ENCODE measurements at places on chromosomes 3 and 15.

- DNase-seq: no peak
These were observed 70.7 kb upstream of the VEPH1 start for GRCh38 chr3:157573780-157574378.

DNA sequence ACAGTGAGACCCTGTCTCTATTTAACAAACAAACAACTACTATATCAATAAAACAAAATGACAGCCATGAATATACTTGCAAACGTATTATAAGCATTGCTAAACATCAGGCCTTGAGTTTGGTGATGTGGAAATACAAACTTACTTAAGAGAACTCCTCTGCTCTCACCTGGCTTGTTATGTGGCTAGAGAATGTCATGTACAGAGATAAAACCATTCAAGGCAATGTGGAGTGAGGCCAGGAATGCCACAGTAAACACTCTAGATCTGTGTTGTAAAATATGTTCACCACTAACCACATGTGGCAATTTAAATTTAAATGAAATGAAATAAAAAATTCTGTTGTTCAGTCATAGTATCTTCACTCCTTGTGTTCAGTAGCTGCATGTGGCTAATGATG, 22.7 kb upstream of the RARB start:
- no peak for DNase-seq

- DNase-seq: no peak
These were observed 584 bp downstream of the RPS17 start for GRCh38 chr15:82539691-82540054.

- DNase-seq: no peak
These were observed 35.5 kb upstream of the TIMP4 start for GRCh38 chr3:12194209-12194608.

GRCh38 chr3:176906046-176906905, 291.0 kb downstream of the TBL1XR1 start:
- DNase-seq: no peak

GRCh38 chr3:19702416-19703078, 231.5 kb downstream of the EFHB start:
- no peak for DNase-seq

GRCh38 chr15:82625136-82625535, 22.0 kb downstream of the CPEB1 start:
- no peak for DNase-seq

- no peak for DNase-seq
These were observed 55.0 kb upstream of the ABHD10 start for GRCh38 chr3:111923806-111924205.

GRCh38 chr3:20320489-20320888, 134.5 kb upstream of the SGO1 start:
- no peak for DNase-seq

DNA sequence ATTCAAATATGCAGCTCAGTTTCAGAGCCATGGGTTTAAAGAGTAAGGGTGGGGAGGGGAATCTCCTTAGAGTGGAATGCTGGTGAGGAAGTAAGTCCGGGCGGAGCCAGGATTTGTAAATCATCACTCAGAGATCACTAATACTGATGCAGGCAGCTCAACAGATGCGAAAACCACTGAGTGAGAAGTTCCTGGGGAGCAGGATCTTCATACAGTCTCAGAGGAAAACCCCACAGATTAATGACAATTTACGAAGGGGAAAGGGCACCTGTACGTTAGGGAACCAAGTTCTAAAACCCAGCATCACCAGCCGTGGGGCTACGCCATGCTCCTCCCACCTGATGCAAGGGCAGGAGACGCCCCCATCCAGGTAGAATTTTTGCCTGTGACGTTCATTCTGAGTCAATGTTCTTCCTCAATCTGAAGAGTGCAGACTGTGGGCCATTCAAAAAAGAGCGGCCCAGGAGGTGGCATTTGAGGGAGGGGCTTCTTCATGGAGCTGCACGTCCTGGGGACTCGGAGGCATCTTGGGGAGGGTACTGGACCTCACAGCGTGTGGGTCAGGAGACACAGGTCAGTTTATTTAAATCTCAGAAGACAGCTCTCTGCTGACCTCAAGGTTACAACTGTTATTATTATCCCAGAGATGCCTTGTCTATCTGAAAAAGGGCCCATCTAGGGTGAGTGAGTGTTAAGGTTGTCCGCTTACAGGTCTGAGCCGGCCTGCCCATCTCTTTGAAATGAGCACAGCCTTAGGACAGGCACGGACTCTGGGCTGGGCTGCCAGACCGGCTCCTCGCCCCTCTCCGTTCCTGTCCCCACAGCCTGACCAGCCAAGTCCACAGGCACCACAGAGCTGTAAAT, 228.0 kb downstream of the XXYLT1 start:
- DNase-seq: no peak

DNA sequence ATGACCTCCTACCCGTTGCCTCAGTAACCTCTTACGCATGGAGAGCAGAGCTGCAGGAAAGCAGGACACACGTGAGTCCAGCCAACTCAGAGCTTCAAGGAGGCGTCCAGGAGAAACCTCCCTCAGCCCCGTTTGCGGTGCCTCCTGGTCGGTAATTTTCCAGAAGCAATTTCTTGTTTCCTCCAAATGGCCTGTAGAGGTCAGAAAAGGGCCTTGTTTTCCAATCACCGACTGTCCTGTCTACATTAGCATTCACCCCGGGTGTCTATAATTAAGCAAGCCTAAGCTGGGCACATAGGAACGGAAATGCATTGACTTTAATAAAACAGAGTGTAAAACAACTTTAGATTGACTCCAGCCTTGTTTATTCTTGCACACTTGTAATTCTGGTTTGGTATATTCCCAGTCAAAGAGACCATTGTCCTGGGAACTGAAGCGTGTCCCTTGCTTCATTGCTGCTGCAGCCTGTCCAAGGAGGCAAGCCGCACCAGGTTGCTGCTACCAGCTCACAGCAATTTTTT, 836.2 kb downstream of the AGBL1 start:
- DNase-seq: peak; percentile 28

DNA sequence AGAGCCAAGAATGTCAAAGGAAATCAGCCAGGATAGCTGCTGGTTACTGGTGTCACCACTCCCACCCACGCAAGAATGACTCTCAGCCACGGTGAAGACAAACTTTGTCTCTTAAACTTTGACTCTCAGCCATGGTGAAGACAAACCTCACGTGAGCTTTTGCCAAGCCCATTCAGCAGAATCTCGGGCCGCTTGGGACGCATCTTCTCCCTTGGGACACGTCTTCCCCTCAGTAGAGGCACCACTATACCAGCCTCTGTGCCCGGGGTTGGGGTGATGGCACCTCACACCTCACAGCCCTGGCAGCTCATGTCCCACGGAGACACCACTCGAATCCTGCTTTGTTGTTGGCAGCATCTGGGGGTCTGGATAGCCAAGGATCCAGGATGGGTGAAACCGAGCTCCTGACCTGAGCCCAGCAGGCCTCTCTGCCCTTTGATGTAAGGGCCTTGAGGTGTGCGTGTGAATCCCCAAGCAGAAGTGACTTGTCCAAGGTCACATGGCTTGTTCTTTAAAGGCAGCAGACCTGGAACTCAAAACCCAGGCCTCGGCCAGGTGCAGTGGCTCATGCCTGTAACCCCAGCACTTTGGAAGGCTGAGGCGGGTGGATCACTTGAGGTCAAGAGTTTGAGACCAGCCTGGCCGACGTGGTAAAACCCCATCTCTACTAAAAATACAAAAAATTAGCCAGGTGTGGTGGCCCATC, 21.8 kb downstream of the RBPMS2 start:
- no peak for DNase-seq

DNA sequence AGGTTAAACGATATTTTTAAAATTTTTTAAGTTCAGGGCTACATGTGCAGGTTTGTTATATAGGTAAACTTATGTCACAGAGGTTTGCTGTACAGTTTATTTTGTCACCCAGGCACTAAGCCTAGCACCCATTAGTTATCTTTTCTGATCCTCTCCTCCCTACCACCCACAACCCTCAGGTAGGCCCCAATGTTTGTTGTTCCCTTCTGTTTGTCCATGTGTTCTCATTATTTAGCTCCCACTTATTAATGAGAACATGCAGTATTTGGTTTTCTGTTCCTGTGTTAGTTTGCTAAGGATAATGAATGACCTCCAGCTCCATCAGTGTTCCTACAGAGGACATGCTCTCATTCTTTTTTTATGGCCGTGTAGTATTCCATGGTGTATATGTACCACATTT, 14.9 kb downstream of the FAM162A start:
- DNase-seq: no peak

GRCh38 chr3:126097801-126098200, 13.9 kb upstream of the SLC41A3 start:
- DNase-seq: no peak

Data from posterior cingulate gyrus (tissue), 11 donors.